ENCODE measurements at places on chromosomes 6 and 20.
A peak's percentile ranks its signal among the peaks of the same experiment; 100 is the strongest.

GRCh38 chr6:43940393-43941087 lies 170.5 kb downstream of the VEGFA start:
- no peak for DNase-seq

DNA sequence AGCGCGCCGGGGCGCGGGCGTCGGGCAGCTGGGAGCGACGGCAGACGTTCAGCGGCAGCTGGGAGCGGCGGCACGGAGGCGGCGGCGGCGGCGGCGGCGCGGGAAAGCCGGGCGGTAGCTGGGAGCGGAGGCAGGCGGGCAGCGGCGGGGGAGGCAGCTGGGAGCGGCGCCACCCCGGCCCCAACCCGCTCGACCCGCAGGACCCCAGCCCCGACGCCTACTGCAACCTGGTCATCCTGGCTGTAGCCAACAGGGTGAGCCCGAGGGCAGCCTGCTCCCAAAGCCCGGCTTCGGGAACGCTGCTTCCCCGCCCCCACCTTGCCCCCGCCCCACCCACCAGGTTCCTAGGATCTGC lies 8.9 kb downstream of the CCM2L start:
- peak; percentile 86 for DNase-seq

- no peak for DNase-seq
These were observed 247.9 kb downstream of the ANKRD60 start for GRCh38 chr20:57980506-57980905.

DNA sequence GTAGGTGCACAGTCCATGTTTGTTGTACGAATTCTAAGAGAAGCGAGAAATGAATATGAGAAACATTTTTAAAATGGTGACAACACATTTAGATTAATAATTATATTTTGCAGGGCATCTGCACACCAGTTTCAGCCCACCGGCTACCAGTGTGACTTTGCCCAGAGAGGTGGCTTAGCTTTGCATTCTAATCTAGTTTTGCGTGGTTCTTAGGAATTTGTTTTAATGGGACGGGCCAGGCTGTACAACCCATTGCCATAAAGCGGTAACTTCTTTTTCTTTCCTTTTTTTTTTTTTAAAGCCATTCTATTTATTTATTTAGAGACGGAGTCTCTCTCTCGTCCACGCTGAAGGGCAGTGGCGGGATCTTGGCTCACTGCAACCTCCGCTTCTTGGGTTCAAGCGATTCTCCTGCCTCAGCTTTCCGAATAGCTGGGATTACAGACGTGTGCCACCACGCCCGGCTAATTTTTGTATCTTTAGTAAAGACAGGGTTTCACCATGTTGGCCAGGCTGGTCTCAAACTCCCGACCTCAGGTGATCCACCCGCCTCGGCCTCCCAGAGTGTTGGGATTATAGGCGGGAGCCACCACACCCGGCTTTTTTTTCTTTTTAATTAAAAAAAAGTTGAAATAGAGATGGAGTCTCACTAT lies 829 bp downstream of the MANBAL start:
- no peak for DNase-seq

DNA sequence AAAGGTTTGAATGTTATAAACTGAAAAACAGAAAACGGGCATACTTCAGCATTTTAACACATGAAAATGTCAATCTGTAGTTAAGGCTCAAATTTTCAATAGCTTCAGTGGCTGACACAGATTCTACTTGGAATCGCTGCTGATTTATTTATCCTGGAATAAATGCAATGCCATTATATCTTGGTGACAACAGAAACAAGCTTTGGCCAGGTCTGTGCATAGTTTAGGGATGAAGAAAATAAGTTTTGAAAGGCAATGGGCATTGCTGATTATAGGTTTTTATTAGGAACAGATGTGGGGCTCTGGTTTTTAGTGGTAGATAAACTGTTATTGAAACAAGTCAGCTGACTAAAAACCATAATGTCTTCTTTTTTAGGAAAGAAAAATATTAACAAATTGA lies 96.8 kb upstream of the SOX4 start:
- no peak for DNase-seq

DNA sequence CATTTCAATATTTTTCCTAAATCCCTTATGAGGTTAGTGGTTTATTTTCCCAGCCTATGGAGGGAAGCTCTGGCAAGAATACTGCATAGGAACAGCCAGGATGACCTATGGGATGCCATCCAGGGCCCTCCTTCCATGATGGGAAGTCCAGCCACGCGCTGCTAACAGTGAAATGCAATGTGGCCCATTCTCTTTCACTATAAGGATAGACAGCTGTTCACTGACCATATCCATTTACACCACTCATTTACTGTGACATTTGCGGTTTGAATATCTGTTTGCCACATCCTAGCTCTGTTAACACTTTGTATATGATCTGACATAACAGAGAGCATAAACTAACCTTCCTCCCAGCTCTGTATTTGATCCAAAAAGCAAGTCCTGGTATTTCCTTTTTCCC lies 471.7 kb downstream of the CBLN4 start:
- DNase-seq: no peak

- no peak for DNase-seq
These were observed 33.9 kb upstream of the KIF13A start for GRCh38 chr6:18021166-18021850.

DNA sequence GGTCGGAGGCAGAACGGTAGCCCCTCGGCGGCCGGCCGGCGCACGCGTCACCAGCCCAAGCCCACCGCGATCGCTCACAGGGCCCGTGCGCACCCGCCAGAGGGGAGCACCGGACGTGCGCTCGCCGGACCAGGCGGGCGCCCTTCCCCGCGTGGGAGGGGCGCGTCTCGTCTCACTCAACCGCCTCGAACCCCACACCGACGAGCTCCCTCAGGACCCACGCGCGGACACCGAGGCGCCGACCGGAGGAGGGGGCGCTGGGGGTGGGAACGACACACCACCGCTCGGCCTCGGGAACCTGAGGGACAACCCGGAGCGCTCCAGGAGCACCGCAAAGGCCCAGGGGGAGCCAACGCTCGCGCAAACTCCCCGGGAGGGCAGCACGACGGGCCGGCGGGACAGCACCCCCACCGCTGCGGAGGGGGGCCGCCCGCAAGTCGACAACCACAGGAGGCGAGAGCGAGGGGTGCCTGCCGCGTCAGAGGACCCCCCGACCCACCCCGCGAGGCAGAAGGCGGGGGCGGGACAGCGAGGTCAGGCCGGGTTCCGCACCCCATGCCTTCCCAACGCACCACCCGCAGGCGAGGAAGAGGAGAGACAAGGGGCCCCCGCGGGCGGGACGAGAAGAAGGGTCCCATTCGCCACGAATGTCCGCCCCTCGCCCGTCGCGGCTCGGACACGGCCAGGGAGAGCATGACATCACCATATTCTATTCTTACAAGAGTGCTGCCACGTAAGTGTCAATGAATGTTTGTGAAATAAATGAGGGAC lies 512.7 kb upstream of the ZNF337 start:
- no peak for DNase-seq

GRCh38 chr6:47028835-47029360 lies 13.2 kb downstream of the ADGRF1 start:
- no peak for DNase-seq

GRCh38 chr6:138493413-138493812 lies 5.9 kb downstream of the NHSL1 start:
- DNase-seq: no peak

- no peak for DNase-seq
These were observed 80.2 kb downstream of the MAP7 start for GRCh38 chr6:136470044-136470443.

DNA sequence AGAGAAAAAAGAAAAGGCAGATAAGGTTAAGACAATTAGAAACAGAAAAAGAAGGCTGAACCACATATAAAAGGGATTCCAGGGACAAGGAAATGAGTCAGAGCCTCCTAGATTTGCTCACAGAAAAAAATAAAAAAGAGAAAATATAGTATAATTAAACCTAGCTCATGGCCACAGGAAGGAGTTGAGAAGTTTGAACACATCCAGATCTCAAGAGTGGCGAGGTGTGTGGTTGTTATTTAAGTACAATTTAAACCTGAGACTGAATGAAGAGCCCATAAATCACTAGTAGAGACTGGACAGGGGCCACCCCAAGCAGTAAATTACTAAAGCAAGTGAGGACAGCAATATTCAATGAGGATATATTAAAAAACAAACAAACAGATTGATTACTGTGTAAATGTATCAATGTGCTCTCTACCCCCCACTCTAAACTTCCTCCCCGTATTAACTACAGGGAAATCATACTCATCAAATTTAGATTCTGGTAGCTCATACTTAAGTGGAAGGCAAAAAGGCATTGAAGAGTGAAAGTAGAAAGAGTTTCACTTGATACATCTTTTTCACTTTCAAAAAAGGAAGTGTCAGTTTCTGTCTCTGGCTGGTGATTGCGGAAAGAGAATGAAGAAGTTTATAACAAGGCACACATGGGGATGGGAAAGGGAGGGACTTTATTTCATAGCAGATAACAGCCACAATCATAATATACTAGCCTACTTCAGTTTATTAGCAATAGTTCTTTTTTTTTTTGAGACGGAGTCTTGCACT lies 49.3 kb upstream of the SCAF8 start:
- DNase-seq: no peak

DNA sequence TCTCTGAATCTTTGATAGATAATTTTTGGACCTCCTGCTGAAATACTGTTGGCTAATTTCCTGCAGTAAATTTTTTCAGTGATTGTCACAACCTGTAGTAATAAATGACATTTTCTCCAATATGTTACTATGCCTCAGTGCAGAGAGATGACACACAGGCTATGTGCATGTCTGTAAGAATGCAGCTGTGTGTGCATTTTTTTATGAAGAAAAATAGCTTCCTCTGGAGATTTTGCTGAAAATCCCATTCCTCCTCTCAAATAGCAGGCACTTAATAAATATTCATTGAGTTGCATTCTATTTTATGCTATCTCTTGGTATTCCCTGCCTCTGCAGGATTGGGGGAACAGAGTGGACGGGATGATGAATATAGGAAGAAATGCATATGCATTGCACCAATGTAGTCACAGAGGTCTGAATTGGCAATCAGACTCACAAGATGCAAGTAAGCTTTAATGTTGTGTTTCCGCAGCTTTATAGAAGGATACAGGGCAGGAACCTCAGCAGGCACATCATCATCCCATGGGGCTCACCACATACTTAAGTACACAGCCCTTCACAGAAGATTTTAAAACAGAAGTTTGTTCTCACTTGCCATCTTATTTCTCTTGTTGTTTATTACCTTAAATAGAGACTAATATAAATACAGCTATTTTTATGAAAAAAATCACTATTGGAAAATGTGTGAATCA lies 474.7 kb downstream of the EPM2A start:
- no peak for DNase-seq

GRCh38 chr6:8608737-8609136 lies 173.4 kb upstream of the SLC35B3 start:
- DNase-seq: no peak

DNA sequence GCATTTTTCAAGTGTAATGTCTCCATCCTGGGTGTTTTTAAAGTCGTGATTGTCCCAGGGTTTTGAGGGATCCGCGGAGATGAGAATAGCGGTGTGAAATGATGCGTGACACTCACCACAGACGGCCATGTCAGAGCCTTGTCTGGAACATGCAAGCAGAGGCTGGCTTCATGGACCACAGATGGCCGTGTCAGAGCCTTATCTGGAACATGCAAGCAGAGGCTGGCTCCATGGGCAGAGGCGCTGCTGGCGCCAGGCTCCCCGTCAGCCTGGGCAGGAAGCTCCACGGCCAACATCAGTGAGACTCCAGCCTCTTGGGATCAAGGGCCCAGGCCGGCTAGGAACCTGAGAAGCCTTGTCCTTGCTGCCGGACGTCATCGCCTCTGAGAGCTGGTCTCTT lies 7.7 kb upstream of the MRGBP start:
- no peak for DNase-seq

DNA sequence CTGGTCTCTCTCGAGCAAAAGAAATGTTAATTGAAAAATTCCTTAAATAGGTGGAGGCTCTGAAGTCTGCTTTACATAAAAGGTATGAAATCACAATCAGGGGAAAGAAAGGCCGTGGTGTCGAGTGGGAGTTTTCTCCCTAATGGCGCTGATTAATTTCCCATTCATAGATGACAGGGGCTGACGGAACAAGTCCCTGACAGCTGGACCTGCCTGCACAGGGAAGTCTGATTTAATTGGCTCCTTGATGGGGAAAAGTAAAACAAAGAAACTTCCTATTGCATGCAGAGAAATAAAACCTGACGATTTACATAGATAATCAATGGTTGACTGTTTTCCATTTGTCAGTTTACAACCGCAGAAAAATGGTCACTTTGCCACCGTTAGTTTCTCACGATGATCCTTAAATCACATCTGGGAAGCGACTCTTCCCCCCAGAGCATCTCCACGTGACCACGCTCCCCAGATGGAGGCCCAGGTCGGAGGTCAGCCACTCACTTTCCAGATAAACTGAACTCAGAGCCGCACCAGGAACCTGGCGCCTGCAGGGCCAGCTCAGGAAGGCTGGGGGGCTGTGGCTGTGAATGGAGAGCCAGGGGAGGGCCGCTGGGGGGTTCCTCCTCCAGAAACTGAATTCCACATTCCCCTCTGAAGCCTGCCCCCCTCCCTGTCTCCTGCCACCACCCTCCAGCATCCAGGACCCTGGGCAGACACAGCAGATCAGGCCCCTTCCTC lies 55.3 kb downstream of the DLL1 start:
- no peak for DNase-seq

DNA sequence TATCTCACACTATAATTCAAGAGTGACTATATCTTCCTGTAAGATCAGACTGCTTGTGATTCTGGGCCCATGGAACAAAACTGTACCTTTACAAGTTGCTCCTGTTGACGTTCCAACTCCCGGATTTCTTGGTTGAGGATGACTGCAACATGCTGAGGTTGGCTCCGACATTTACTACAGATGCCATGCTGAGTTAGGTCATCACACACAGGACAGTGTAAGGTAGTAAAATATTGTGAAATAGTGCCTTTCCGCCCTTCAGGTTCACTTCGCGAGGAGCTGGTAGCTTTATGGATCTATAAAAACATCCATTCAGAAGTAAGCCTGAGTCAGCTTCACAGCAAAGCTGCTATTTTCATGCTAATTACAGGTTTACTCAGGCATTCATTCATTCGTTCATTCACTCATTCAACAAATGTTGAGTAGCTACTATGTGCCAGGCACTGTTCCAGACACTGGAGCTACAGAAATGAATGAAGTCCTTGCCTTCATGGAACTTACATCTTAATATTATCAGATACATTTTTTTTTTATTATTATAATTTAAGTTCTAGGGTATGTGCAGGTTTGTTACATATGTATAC lies 175.7 kb downstream of the REV3L start:
- DNase-seq: peak; percentile 26

- no peak for DNase-seq
These were observed 98.8 kb upstream of the CITED2 start for GRCh38 chr6:139473231-139473701.

DNA sequence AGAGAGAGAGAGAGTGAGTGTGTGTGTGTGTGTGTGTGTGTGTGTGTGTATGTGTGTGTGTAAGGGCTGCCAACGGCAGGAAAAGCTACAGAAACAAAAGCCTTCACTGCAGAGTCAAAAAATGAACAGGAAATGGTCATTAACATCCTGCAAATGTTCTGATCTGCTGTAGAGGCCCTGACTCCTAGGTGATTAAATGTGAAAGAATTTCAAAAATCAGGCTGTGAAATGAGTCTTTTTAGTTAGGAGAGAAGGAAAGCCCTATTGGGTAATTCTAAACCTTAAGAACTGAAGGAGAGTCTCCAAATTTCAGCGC lies 166.5 kb upstream of the MYLIP start:
- DNase-seq: no peak

Data from HuH-7 (cell line).